ENCODE measurements at places on chromosomes 3 and 15.

GRCh38 chr15:36831125-36831903 is 251.9 kb downstream of the CDIN1 start:
- DNase-seq = no peak

DNA sequence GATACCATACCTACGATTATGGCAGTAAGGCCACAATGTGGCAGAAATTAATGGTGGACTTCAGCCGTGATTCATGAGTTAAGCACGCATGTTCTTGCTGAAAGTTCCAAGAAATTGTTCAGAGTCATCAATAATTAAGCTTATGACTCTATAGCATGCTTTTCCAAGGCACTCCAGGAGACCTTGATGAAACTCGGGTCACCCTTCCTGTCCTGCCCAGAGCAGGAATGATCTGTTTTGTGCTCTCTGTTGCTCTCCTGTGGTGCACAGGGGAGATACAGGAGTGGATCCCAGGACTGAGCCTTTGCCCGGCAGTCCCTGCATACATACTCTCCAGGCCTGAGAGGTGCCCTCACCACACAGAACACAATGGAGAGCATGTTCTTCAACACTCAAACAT is 141.6 kb upstream of the SLC2A2 start:
- no peak for DNase-seq

- no peak for DNase-seq
Measured at GRCh38 chr3:86794361-86795065, 196.4 kb downstream of the VGLL3 start.

DNA sequence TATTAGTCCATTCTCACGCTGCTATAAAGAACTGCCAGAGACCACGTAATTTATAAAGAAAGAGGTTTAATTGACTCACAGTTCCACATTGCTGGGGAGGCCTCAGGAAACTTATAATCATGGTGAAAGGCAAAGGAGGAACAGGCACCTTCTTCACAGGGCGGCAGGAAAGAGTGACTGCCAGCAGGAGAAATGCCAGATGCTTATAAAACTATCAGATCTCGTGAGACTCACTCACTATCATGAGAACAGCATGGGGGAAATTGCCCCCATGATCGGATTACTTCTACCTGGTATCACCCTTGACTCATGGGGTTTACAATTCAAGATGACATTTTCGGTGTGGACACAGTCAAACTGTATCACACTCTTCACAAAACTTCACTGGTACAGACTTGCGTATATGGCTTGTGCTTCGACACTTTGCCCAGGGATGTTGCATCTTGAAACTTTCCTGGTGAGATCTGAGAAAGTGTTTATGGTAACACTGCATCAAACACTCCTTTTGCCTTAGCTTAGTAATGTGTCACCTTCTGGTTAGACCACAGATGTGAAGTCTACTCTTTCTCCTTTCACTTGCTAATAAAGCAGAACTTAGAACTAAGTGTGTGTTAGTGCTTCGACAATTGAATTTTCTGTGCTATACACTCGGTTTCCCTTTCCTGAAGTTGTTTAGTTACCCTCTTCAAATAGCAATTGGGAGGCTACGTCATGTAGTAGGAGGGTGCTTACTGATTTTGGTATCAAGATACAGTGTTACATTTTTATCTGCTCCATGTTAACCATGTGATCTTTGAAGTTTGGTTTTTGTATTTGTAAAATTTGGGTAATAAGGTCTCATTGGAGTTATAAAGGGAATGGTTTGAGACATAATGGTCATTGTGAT is 185.7 kb downstream of the LPP start:
- DNase-seq = no peak

DNA sequence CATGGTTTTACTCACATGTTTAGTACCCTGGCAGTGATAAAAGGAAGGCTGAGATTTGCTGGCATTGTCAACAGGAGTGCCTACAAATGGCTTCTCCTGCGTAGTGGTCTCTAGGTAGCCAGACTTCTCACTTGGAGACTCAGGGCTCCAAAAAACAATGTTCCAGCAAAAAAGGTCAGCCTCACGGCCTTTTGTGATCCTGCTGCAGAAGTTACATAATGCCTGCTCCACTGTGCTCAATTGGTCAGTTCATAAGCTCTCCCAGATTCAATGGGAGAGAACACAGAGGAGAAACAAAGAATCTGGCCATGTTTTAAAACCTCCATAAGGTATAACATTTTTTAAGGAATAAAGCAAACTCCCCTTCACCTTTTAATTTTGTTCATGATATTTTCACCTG is 76.1 kb upstream of the CMSS1 start:
- no peak for DNase-seq

GRCh38 chr3:146222204-146223046 is 28.5 kb downstream of the PLSCR4 start:
- DNase-seq = no peak

DNA sequence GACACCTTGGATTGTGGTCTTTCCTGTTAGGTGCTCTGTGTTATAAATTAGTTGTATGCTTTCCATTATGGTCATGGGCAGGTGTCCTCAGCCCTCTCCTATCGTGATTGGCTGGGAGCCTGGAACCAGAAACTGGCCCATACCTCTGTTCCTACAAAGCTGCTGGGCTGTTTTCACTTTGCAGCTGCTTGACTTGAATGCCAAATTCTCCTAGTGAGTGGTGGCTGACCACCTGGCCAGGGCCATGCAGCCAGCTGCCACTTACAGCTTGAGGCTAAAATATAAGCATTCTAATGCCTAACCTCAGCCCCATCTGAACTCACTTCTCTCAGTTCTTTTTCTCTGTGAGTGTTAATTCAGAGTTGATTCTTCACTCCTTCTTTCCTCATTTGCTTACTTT is 239.3 kb upstream of the GBE1 start:
- no peak for DNase-seq

DNA sequence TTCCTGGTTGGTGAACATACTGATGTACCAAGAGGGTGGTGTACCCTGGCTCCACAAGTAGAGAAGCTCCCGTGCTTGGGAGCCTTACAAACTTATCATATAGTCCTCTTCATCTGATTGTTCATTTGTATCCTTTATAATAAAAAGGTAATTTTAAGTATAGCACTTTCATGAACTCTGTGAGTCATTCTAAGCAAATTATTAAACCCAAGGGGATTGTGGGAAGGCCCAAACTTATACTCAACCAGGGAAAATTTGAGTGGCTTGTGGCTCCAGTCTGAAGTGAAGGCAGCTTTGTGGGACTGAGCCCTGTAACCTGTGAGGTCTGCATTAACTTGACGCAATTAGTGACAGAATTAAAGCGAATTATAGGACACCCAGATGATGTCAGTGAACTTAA is 29.0 kb downstream of the TTBK2 start:
- DNase-seq = no peak

- DNase-seq = no peak
Measured at GRCh38 chr15:91308855-91309254, 208.8 kb downstream of the SV2B start.

DNA sequence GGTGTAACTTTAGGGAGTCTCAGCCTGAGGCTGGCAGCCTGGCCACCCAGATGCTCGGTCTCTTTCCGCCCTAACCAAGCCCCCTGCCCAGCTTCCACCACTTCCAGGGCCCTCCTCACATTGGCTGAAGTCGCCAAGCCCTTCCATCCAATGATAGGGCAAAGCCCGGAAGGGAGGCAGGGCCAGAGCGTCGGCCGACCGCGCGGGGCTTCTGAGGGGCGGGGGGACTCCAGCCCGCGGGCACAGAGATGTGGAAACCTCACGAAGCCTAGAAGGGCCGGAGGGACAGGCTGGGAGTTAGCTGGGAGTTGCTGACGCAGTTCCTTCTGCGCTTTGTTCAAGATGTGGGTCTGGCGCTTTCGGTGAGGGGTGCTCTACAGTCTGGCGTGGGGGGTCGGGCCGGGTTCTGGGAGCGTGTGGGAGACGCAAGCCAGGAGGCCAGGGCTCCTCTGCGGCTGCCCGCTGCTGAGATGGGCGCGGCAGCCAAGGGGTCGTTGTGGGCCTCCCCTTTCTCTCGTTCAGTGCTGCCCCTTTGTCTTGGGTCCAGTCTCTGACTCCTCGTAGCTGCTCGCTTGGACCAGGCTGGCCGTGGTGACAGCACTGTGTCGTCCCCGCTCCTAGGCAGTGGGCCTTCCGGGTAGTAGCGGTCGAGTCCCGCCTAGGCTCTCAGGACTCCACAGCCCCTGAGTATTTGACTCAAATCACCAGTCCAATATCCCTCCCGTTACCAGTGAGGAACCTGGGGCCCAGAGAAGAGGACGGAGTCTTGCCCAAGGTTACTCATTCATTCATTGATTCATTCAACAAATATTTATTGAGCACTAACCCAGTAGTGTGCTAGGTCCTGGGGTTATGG is at the start of gene ZNF660:
ZNF660 (plus strand) TSS at position 319 of the 856 bp plus-strand sequence. CDS start 9,230 bp downstream, outside the sequence.
- DNase-seq = no peak

GRCh38 chr3:17737591-17737990 is 4.8 kb downstream of the TBC1D5 start:
- no peak for DNase-seq

- DNase-seq = no peak
Measured at GRCh38 chr3:11903047-11903446, 56.4 kb upstream of the TAMM41 start.

DNA sequence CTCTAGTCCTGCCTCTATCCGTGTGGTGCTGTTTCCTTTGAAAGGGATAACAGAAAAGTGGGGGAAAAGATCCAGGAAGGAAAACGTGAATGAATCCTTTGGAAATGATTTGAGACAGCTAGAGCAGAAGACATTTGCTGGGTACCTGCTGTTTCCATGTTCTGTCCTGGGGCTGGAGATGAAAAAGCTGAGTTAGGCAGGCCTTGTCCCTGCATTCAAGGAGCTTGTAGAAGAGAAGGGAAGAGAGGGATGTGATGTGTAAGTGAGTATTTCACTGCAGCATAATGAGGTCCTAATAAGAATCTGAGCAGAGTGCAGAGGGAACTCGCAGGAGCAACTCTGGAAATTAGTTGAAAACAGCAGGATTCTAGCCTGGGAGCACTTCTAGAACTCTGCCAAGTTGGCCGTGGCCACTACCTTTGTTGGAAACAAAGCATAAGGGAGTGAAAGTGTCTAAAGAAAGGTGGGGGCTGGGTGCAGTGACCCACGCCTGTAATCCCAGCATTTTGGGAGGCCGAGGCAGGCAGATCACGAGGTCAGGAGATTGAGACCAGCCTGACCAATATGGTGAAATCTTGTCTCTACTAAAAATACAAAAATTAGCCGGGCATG is 13.8 kb upstream of the SEMA4B start:
- no peak for DNase-seq

- no peak for DNase-seq
Measured at GRCh38 chr3:178498871-178499270, 37.4 kb upstream of the KCNMB2 start.

DNA sequence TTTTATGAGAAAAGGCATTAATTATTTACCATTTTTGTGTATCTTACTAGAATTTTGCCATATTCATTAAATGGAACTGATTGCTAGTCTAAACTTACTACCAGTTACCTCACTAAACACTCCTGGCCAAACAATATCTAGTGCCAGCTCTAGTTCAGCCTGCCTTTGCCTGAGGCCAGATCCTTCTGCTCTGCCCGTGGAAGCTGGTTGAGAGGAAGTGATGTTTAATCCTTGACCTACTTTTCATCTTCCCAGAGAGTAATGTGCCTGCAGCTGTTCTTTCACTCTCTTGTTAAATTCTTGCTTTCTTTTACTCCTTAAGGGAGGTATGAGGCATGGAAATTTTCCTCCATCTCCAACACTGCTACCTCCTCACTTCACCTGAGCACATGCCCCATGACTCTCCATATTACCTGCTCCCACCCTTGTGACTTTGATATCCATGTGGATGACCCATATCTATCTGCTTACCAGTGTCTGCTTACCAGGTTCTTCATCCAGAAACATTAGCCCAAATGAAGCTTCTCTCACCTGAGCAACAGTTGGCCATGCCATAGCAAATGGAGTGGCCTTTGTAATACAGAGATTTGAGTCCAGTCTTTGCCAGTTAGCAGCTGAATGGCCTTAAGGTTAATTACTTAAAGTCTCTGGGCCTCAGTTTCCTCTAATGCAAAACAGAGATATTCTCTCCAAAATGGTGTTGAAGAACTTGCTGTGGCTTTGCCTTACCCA is 53.4 kb downstream of the UBE2E1 start:
- DNase-seq = no peak

DNA sequence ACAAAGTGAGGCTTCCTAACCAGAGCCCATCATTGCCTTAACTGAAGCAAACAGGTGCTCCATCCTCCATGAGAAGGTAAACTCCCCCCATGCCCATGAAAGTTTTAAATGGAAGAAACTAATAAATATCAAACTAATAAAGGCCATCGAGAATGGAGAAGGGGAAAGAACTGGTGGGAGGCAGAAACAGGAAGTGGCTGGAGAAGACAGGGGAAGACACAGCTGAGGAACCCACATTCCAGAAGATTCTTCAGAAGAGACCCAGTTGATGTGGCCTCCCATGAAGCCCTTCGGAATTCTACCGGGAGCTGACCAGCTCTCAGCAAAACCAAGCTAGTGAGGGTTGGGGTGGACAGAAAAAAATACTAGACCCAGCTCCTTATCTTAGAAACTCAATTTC is 41.6 kb downstream of the SH3BP5 start:
- no peak for DNase-seq

DNA sequence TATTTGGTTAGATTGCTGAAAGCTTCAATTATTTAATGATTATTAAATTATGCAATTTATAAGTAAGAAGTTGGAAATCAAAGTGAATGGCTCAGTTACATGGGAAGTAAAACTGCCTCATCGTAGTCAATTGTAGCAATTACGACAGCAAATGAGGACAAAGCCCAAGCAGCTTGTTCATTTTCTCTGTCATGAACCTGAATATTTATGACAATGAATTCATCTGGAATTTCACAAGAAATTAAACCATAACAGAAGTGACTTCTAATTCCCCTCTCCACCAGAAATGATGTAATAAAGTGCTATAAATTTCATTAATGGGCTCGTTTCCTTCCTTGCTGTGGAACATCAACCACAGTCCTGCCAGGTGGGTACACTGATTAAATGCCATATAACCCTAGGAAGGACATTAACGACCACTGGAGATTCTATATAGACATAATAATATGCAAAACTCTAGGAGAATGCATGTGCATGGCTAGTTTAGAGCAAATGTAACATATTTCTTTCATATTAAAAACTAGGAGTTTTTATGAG is 273.8 kb upstream of the DCBLD2 start:
- no peak for DNase-seq

- DNase-seq = no peak
Measured at GRCh38 chr3:45986303-45986982, 9.2 kb downstream of the FYCO1 start.

DNA sequence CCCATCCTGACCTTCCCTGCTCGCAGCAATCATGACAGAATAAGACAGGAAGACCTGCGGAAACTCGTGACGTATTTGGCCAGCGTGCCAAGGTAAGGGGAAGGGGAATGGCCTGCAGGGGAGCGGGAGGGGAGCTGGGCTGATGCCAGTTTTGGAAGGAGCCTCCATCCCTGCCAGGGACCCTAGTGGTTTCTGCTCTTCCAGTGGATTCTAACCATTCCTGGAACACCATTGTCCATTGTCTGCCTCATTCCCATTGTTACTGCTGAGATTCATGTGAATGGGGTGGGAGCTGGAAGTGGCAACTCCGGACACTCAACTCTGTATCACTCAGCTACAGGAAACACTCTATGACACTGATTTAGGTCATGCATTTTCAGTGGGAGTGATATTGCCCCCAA is 242.9 kb upstream of the ROPN1 start:
- DNase-seq = no peak

- peak; percentile 18 for DNase-seq
Measured at GRCh38 chr3:183825456-183826161, at the start of gene MAP6D1. Gene MAP6D1 (minus strand): TSS chr3:183825577. CDS start chr3:183825547, 30 bp downstream.

Measured in activated CD8-positive, alpha-beta memory T cell treated with anti-CD3 and anti-CD28 coated beads for 1 hour (primary cell).